NT2/D1 (cell line): ENCODE measurements at places on chromosomes 3 and 15.
A peak's percentile ranks its signal among the peaks of the same experiment; 100 is the strongest.

- peak; percentile 16 for DNase-seq
Measured at GRCh38 chr15:41465822-41466421, 27.8 kb upstream of the ITPKA start.

DNA sequence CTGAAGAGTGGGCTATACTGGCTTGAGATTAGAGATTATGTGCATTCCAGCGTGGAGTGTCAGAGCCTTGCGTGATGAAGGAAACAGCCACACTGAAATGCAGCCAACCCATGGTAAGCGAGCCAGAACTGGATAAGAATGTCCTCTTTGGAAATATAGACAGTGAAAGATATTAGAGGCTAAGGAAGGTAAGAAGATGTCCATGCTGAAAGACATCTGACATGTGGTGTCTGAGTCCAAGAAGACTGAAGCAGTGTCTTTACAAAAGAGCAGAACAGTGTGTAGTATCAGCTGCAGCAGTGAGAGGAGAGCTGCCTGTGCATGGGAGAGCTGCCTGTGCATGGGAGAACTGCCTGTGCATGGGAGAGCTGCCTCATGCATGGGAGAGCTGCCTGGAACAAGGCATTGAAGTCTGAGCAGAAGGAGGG is 672.2 kb downstream of the DIPK2A start:
- no peak for DNase-seq

DNA sequence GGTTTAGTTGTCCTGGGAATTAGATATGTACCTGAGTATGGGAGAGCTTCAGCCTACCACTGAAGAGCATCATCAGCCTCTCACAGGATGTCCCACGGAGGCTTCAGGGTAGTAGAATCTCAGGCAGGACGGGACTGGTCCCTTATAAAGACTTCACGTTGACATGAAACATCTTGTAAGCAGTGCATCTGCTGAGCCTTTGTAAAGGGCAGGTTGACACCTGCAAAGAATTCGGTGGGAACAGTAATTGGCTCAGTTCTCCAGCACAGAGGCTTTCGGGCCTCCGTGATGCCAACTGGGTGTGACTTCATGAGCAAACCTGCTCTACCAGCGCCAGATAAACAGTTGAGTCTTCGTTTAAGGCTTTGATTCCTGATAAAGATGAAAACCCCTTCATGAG is 26.9 kb upstream of the AVEN start:
- no peak for DNase-seq

DNA sequence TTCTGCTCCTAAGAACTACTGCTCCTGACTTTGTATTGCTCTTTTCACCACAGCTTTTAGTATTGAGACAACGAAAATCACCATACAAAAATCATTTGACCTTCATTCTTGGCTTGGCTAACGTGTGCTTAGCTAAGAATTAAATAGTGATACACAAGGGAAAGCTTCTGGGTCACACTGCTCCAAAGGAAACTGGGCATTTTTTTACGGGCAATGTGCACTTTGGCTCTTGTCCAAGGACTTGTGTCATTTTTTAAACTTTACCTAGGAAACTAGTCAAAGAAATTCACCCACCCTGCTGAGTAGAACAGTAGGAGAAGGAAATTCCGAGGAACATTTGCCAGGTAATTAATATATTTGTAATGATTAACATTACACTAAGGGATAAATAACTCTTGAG is 19.8 kb downstream of the WDR72 start:
- DNase-seq: no peak

- DNase-seq: no peak
Measured at GRCh38 chr3:138803006-138803653, 31.6 kb downstream of the PIK3CB start.

DNA sequence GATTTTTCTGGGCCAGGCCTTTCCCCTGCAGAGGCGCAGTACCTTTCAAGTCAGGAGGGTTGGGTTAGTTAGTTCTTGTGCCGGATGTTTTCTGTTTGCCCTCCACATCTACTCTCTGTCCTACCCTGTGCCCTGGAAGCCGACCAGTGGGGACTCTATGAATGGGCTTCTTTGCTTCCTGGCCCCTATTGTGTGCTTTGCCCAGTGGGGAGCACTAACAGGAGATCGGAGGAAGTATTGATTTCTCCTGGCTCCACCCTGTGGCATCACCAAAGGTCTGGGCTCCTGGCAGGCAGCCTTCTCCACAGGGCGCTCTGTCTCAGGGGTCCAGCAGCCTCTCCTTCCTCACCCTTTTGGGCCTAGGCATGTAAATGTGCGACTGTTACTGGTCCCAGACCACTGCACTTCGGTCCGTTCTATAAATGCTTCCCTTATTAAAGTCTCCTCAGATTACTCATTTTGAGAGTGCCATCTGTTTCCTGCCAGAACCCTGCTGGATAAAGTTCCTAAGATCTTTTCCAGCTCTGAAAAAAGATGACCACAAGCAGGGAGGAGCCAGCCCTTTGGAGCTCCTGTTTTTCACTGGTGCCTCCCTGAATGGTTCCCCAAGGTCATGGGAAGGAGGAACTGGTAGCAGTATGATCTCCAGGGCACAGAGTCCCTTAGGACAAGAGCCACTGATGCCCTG is 44.5 kb downstream of the CTDSPL start:
- no peak for DNase-seq

DNA sequence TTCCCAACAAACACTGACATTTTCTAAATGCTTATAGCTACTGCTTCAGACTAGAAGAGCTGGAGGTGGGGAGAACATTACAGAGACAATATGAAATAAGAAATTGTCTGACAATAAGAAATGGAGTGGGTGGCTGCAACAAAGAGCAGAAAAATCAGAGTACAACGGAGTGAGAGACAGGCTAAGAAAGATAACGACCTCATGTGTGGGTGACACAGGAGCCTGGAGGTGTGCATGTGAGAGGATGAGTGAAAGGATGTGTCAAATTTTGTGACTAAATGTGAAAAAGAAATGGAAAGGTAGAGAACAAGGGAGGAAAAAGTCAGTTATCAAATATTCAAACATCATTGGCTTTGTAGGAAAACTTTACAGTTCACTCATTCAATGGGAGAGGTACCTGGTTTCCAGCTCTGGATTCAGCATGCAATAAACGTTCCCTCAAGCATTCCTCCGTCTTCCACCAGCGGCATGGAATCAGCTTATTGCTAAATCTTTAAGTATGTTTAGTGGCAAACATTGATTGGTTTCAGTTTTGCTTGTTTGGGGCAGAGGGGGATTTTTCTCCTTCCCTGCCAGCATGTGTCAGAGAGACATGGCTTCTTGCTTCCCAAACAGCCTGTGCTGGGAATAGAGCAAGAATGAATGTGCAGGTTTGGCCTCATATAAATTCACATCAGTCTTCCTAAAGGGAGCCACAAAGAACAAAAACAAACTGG is 103.8 kb upstream of the CHRM5 start:
- no peak for DNase-seq

- no peak for DNase-seq
Measured at GRCh38 chr3:183764847-183765731, 60.3 kb downstream of the MAP6D1 start.

DNA sequence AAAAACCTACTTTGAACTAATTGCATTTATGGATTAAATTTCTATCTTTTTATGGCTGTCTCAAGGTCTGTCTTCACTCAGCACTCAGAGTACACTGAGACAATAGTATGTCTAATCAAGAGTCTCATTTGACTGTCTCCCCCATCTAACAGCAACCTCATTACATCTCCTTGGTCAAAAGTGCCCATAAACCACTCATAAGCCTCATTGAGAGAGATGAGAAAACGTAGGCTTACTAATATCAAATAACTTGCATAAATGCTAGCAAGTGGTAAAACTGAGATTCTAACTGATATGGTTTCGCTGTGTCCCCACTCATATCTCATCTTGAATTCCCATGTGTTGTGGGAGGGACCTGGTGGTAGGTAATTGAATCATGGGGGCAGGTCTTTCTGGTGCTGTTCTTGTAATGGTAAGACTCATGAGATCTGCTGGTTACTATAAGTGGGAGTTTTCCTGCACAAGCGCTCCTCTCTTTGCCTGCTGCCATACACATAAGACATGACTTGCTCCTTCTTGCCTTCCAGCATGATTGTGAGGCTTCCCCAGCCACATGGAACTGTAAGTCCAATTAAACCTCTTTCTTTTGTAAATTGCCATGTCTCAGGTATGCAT is 113.9 kb downstream of the TFDP2 start:
- no peak for DNase-seq

GRCh38 chr3:4534906-4535305 is 41.8 kb downstream of the ITPR1 start:
- DNase-seq: no peak

DNA sequence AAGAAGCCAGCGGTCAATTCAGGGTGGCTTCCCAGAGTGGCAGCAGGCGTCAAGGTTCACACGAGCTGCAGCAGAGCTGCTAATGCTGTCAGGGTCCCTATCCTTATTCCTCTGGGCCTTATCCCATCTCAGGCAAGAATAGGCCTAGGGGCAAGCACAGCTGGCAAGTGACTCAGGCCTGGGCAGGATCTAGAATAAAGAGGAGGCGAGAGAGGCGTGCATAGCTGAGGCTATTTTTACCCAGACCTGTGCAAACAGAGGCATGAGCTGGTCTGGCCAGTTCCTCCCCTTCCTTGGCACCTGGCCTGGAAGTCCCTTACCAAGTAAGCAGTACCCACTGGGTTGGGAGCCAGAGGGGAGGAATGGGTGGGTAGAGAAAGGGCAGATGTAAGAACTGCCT is 12.2 kb upstream of the VIPR1 start:
- no peak for DNase-seq

DNA sequence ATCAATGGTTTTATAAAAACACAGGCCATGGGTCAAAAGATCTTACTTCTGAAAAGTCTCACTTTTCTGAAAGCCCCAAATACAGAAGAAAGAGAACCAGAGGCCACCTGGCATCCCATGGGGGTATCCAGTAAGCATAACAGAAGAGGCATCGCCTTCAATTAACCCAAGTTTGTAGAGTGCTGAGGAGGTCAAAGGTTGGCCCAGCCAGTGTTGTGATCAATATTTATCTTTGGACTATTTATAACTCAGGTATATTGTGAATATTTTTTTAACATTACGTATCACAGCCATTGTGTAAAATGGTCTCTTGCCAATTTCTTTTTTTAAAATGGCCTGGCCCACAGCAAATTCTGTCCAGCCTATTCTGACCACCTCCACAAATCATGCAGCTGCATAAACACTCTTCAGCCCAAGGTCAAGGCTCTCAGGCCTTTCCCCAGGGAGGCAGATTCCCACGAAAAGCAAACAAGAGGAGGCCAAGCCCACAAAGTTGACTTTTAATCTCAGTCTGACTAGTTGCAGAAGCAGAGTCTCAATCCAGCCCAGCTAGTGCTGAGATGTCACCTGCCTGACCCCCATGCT is 26.2 kb upstream of the SPTBN5 start:
- no peak for DNase-seq

- no peak for DNase-seq
Measured at GRCh38 chr3:118075873-118076272, 958.8 kb downstream of the IGSF11 start.

GRCh38 chr15:85759376-85759775 is 35.3 kb downstream of the KLHL25 start:
- DNase-seq: no peak

- DNase-seq: no peak
Measured at GRCh38 chr3:45705839-45706808, 16.9 kb downstream of the SACM1L start.

DNA sequence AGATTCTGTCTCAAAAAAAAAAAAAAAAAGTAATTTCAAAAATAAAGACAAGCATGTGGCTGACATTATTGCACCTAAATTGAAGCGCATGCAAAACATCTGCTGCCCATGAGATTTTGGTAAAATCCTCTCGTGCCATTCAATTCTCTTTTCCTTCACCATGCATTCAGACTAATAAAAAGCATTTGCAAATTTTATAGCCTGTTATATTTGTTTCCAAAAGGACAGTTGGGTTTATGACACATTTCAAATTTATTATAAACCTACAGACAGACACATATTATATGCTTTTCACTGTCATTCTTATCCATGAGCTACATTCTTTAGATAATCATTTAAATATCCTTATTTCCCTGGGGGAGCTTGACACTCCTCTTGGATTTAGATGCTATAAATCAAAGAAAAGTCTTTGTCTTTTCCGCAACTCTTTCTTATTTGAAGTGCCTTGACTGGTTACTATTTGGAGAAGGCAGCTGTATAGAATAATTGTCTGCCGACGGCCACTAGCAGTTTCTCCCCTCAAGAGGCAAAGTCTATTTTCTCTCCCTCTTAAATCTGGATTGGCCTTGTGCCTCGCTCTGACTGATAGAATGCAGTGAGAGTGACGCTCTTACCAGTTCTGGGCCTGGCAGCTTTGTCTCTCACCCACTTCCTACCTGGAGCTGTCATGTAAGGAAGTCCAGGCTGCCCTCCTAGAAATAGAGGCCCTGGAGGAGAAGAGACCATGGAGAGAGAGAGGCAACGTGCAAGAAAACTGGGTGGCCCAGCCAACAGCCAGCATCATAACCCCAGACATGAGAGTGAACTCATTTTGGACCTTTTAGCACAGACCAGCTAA is 6.8 kb upstream of the LRIG1 start:
- DNase-seq: no peak
